ENCODE measurements at places on chromosomes 3 and 15.

DNA sequence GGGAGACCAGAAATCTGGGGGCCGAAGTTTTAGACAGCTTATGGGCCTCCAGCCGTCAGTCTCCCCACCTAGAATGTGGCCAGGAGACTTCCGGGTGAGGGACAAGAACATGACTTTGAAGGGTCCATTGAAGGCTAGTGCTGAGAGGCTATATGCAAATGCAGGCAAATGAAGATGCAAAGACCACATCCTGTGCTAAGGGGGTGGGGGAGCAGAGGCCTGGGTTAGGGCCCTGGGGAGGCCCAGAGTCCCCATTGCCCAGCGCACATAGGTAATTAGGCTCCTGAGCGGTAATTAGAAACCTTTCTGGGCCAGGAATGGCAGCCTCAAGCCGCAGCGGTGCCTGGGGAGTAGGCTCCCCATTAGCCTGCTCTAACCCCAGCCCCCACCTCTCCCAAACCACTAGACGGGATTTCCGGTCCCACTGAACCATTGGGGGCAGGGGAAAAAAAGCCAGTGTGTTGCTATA lies 6.8 kb downstream of the CSK start:
- peaks cover 4% of the 10 kb centered on the region for H3K4me1 ChIP-seq
- H3K27ac ChIP-seq, result peak overlapping the region; percentile 45
- no peak overlapping the region for H3K4me3 ChIP-seq
- no peak for DNase-seq
- no peaks in the 10 kb centered on the region for H3K27me3 ChIP-seq
- no peaks in the 10 kb centered on the region for H3K36me3 ChIP-seq

DNA sequence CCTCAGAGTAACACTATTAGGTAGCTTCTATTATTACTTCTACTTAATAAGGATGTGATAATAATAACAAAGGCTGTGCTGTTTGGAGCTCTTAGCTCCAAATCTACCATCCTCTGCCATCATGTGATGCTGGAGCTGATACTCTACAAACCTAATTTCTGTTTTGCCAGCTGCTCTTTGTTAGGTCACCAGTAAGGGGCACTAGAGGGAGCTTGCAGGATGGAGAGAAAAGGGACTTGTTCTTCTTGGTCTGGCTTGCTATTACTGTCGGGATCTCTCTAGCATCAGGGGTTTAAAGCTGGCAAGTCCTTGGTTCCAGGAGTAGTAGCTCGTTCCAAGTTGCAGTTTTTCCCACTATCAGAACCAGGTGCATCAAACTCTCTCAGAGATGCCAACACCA lies 194.9 kb upstream of the KBTBD8 start:
- no peaks in the 10 kb centered on the region for H3K36me3 ChIP-seq
- H3K27ac ChIP-seq, result no peak overlapping the region
- no peaks in the 10 kb centered on the region for H3K4me1 ChIP-seq
- no peak overlapping the region for H3K4me3 ChIP-seq
- DNase-seq, result no peak

DNA sequence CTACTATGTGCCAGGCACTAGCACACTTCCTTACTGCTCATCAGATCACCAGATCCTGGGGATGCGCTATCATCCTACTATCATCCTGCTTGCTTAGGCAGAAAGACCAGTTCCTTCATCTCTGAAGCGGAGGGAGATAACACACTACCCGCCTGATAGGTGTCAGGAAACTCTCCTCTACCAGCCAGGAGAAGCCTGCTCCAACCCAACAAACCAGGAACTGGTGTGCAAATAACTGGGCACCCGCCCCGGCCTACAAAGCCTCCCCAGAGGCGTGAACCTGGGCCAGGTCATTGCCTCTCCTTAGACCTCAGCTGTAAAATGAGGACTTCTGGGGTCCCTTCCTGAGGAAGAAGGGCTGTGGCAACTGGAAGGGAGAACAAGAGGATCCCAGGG lies 61.5 kb downstream of the HOMER2 start:
- no peaks in the 10 kb centered on the region for H3K27me3 ChIP-seq
- no peak overlapping the region for H3K27ac ChIP-seq
- no peaks in the 10 kb centered on the region for H3K4me1 ChIP-seq
- peaks cover 14% of the 10 kb centered on the region for H3K36me3 ChIP-seq
- no peak overlapping the region for H3K4me3 ChIP-seq

DNA sequence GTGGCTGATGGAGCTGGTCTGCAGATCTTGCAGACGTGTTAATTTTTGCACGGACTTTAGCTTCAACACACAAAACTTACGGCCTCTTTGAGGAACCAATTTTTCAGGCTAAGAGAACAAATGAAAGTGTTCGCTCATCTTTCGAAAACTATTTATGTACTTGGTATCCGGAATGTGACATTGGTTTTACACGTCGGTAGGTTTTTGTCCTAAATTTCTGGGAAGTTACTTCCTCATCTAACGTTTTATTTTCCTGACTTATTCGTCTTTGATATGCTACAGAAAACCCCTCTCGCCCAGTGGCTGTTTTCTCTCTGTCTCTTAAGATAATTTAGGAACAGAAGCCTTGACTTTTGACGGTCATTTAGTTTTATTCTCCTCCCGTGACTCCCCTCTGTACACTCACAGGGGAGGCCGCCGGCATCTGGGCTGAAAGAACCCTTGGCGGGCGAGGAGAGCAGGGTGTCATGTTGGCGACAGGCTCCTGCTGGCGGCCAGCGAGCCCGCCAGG lies 834 bp upstream of the GREM1 start:
- no peaks in the 10 kb centered on the region for H3K27me3 ChIP-seq
- DNase-seq, result no peak
- no peaks in the 10 kb centered on the region for H3K36me3 ChIP-seq
- H3K4me3 ChIP-seq, result peak overlapping the region; percentile 49
- peaks cover 23% of the 10 kb centered on the region for H3K4me1 ChIP-seq

DNA sequence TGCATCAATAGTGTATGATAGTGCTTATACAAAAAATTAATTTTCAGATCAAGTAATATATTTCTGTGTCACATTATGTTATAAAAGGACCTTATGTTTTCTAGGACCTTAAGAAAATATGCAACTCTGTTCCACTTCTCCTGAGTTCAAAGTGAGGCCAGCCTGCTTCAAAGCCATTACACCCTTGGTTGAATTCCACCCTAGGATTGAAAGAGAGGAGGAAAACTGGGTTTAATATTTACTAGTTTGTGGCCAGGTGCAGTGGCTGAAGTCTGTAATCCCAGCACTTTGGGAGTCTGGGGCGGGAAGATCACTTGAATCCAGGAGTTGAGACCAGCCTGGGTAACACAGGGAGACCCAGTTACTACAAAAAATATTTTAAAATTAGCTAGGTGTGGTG lies 32.9 kb upstream of the NR1I2 start:
- H3K36me3 ChIP-seq, result peaks cover 71% of the 10 kb centered on the region
- H3K27ac ChIP-seq, result no peak overlapping the region
- no peaks in the 10 kb centered on the region for H3K4me1 ChIP-seq
- H3K4me3 ChIP-seq, result no peak overlapping the region
- no peaks in the 10 kb centered on the region for H3K27me3 ChIP-seq

DNA sequence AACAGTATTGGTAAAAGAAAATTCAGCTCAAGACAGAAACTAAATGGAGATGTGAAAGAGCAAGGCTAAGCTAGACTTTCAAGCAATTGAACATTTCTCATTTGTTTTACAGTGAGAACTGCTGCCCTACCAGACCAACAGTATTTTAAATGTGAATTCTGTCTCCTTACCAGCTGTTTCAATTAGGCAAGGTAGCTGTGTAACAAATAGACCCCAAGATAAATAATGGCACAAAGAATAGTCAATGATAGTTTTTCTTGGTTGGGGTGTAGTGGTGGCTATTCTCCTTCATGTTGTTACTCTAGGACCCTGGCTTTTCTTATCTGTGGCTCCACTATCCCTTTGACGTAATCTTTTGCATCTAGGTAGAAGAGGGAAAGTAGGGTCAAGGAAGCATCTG lies 30.4 kb upstream of the THRB start:
- H3K27me3 ChIP-seq, result no peaks in the 10 kb centered on the region
- H3K27ac ChIP-seq, result no peak overlapping the region
- H3K4me3 ChIP-seq, result no peak overlapping the region
- no peaks in the 10 kb centered on the region for H3K36me3 ChIP-seq
- no peak for DNase-seq

GRCh38 chr3:183217548-183218332 lies 35.3 kb upstream of the B3GNT5 start:
- no peaks in the 10 kb centered on the region for H3K36me3 ChIP-seq
- H3K4me1 ChIP-seq, result no peaks in the 10 kb centered on the region
- no peak overlapping the region for H3K27ac ChIP-seq
- H3K27me3 ChIP-seq, result no peaks in the 10 kb centered on the region
- H3K4me3 ChIP-seq, result no peak overlapping the region
- DNase-seq, result no peak

DNA sequence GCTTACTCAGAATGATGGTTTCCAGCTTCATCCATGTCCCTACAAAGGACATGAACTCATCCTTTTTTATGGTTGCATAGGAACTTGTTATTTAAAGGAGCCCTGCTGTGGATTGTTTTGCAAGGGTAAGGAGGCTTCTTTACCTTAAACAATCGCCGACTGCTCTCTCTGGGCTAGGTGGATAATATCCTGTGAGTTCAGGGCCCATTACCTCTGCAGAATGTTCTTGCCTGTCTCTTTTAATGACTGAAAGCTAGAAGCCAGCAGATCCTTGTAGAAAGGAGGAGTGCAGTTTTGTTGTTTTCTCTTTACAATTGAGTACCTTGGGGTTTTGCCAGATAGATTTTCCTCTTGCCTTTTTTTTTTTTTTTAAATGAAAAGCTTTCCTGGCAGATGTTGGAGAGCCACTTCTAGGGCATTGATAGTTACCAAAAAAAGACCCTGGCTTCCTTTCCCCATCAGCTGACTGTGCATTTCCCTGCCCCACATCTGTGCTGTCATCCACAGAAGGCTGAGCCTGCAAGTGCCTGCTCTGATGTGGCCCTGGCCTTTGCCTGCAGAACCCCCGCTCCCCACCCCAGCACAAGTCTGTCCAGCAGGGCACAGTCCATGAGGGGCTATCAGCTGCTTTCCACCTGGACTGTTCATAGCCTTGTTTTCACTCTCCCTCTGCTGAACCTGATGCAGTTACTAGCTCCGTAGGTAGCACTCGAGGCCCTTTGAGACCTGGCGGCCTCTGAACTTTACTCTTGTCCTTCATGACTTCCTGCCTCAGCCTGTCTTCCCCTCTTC lies 113.1 kb downstream of the CHCHD6 start:
- H3K27ac ChIP-seq, result no peak overlapping the region
- no peaks in the 10 kb centered on the region for H3K27me3 ChIP-seq
- H3K36me3 ChIP-seq, result no peaks in the 10 kb centered on the region
- DNase-seq, result no peak
- H3K4me3 ChIP-seq, result no peak overlapping the region

GRCh38 chr15:30905821-30906220 lies 2.1 kb downstream of the FAN1 start:
- H3K27ac ChIP-seq, result no peak overlapping the region
- DNase-seq, result no peak
- H3K4me3 ChIP-seq, result no peak overlapping the region
- H3K4me1 ChIP-seq, result peaks cover 7% of the 10 kb centered on the region
- peaks cover 27% of the 10 kb centered on the region for H3K36me3 ChIP-seq

GRCh38 chr3:134956395-134956794 lies 161.3 kb downstream of the EPHB1 start:
- no peak overlapping the region for H3K4me3 ChIP-seq
- no peak overlapping the region for H3K27ac ChIP-seq
- no peaks in the 10 kb centered on the region for H3K4me1 ChIP-seq
- H3K36me3 ChIP-seq, result peaks cover 9% of the 10 kb centered on the region

GRCh38 chr3:122513386-122514122 lies 1.2 kb downstream of the KPNA1 start:
- no peaks in the 10 kb centered on the region for H3K27me3 ChIP-seq
- H3K4me3 ChIP-seq, result peak overlapping the region; percentile 95
- no peak for DNase-seq
- peak overlapping the region; percentile 96 for H3K27ac ChIP-seq
- H3K4me1 ChIP-seq, result peaks cover 20% of the 10 kb centered on the region
- no peaks in the 10 kb centered on the region for H3K36me3 ChIP-seq

GRCh38 chr15:74173380-74174218 lies at the start of gene ISLR:
Gene ISLR, plus strand, starts transcription at chr15:74173710. Its CDS starts 1,149 bp downstream, at chr15:74174859.
- H3K27me3 ChIP-seq, result no peaks in the 10 kb centered on the region
- H3K4me3 ChIP-seq, result peak within 1 kb of the TSS; percentile 47
- H3K4me1 ChIP-seq, result peaks cover 77% of the 10 kb centered on the region
- H3K36me3 ChIP-seq, result peaks cover 15% of the 10 kb centered on the region
- H3K27ac ChIP-seq, result peak within 1 kb of the TSS; percentile 79

- no peaks in the 10 kb centered on the region for H3K4me1 ChIP-seq
- no peak for DNase-seq
- H3K27ac ChIP-seq, result no peak overlapping the region
- no peak overlapping the region for H3K4me3 ChIP-seq
- no peaks in the 10 kb centered on the region for H3K36me3 ChIP-seq
- no peaks in the 10 kb centered on the region for H3K27me3 ChIP-seq
These were observed 72.5 kb upstream of the PRR23C start for GRCh38 chr3:139117136-139117675.

- H3K27me3 ChIP-seq, result no peaks in the 10 kb centered on the region
- DNase-seq, result no peak
- no peaks in the 10 kb centered on the region for H3K4me1 ChIP-seq
- no peak overlapping the region for H3K27ac ChIP-seq
- H3K4me3 ChIP-seq, result no peak overlapping the region
- peaks cover 27% of the 10 kb centered on the region for H3K36me3 ChIP-seq
These were observed 89.3 kb downstream of the RASA2 start for GRCh38 chr3:141575879-141576743.

- H3K4me3 ChIP-seq, result peak overlapping the region; percentile 73
- H3K36me3 ChIP-seq, result peaks cover 10% of the 10 kb centered on the region
- H3K27ac ChIP-seq, result peak overlapping the region; percentile 90
These were observed 574 bp downstream of the NGRN start for GRCh38 chr15:90266061-90266431.

DNA sequence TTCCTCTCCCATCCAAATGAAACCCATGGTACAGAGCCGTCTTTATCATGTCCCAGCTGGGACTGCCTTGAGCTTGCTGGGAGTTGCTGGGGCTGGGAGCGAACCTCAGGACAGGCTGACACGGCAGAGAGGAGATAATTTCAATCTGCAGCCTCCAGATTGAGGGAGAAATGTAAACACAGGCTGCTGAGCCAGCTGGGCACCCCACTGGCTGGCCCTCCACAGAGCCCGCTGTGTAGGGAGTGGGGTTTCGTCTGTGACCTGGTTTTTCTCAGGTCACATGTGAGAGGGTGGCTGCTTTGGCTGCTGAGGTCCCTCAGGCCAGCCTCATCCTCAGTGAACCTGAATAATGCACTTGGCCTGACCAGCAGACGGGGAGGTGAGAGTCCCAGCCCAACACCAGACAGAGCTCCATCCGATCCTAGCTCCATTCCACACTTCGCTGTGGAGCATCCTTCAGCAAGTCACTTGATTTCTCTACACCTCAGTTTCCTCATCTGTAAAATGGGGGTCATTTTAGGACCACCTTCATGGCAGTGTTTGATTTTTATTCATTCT lies 121.6 kb upstream of the MRPS22 start:
- H3K27ac ChIP-seq, result no peak overlapping the region
- no peaks in the 10 kb centered on the region for H3K36me3 ChIP-seq
- no peaks in the 10 kb centered on the region for H3K4me1 ChIP-seq
- no peak for DNase-seq
- H3K27me3 ChIP-seq, result no peaks in the 10 kb centered on the region

- H3K4me3 ChIP-seq, result no peak overlapping the region
- no peaks in the 10 kb centered on the region for H3K27me3 ChIP-seq
- peaks cover 22% of the 10 kb centered on the region for H3K4me1 ChIP-seq
- H3K27ac ChIP-seq, result no peak overlapping the region
These were observed 14.7 kb upstream of the KLHL40 start for GRCh38 chr3:42670670-42671069.

Data from tibial artery (tissue), 4 donors.